NCI-H774 (cell line): ENCODE measurements at places on chromosomes 11 and 22.

DNA sequence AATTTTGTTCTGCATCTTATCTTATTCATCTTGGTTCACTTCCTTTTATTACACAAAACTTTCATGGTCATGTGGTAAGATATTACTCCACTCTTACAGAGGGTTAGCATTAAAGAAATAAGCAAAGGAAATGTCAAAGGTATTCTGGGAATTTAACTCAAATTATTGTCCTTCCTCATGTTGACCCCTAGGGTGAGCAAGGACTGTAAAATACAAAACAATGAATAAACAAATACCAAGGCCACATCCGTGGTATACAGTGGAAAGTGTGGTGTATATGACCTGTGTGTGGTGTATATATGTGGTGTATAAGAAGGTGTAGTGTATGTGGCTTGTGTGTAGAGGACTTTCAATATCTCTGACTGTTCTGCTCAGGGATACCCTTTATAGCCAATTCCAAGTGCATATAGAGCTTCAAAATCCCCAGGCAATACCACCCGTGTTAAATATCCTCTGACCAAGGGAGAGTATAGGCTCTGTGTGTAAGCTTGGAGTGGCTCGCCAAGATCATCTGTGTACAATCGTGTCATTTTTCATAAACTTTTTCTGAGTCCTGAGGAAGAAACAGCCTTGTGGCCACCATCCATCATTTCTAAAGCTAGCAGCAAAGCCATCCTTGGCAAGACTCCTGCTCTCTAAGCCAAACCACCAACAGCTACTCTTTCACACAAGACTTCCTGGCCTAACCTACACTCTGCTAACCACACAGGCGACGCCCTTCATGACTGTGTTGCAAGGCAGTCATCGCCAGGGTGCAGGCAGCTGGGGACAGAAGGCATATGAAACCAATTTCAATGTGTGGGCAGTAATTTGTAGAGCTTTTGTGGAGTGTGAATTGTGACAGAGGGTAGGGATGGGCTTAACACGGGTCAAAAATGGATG is 548.0 kb downstream of the ETS1 start:
- DNase-seq: no peak

GRCh38 chr11:130052567-130052966 is 17.1 kb upstream of the APLP2 start:
- DNase-seq: no peak

- DNase-seq: no peak
Observed at GRCh38 chr11:33775832-33776470, 1.6 kb upstream of the FBXO3 start.

DNA sequence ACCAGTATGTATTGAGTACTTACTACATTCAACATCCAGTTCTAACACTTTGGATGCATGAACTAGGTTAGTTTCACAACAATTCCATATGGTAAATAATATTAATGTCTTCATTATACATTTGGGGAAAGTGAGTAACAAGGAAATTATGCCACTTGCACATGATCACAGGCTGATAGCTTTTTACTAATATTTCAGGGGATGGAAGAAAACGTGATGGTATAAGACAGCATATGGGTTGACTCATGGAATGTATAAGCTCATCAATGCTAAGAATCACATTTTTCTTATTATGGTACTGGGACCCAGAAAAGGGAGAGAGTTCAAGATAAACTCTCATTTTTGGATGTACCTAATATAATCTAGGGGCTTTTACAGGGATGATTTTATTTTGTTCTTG is 188.7 kb downstream of the MIAT start:
- DNase-seq: no peak

GRCh38 chr11:118806400-118806799 is 15.4 kb upstream of the DDX6 start:
- no peak for DNase-seq

DNA sequence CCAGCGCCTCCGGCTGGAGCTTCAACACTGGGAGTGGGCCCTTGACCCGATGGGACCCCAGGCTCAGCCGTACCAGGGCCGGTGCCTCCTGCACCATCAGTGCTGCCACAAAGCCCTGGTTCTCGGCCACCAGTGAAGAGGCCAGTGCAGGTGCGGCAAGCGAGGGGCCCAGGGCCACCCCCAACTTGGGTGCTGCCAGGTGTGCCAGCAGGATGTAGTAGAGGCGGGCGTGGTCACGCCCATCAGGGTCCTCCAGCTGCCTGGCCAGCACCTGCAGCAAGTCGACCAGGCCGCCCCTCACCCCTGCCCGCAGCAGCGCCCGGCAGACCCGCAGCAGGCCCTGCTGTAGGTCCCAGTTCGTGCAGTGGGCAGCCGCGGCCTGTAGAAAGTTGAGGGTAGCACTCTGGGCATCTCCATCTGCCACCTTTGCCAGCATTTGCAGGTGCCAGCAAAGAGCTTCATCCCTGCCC is 2.3 kb downstream of the AP5B1 start:
- DNase-seq: no peak

- no peak for DNase-seq
Observed at GRCh38 chr22:19271856-19272535, 19.5 kb downstream of the CLTCL1 start.

DNA sequence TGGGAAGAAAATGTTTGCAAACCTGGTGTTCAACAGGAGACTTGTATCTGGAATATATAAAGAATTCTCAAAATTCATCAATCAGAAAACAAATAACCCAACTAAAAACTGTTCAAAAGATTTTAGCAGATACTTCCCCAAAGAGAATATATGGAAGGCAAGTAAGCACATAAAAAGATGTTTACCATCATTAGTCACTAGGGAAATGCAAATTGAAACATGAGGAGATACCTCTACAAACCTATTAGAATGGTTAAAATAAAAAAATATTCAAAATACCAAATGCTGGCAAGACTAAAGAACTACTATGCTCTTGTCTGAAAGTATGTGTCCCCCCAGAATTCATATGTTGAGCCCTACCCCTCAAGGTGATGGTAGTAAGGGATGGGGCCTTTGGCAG is 8.6 kb downstream of the EXPH5 start:
- DNase-seq: no peak

GRCh38 chr22:28097627-28098026 is 178.6 kb upstream of the PITPNB start:
- DNase-seq: no peak

DNA sequence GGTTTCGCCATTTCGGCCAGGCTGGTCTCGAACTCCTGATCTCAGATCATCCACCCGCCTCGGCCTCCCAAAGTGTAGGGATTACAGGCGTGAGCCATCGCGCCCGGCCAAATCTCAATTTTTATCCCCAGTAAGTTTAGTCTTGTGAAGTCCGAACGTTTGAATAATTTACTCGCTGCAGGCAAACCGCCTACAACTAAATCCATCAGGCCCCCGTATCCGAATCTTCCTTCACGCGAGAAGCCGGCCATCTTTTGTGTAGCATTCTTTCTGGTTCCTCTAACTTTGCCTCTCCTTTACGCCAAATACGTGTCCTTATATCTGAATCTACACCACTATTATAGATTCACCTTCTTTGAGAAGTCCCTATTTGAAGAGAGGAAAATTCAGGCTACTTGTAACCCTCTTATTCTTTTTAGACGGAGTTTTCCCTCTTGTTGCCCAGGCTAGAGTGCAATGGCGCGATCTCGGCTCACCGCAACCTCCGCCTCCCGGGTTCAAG is 581 bp upstream of the EIF3L start:
- DNase-seq: no peak

GRCh38 chr11:134287561-134287960 is 11.4 kb downstream of the GLB1L3 start:
- no peak for DNase-seq

DNA sequence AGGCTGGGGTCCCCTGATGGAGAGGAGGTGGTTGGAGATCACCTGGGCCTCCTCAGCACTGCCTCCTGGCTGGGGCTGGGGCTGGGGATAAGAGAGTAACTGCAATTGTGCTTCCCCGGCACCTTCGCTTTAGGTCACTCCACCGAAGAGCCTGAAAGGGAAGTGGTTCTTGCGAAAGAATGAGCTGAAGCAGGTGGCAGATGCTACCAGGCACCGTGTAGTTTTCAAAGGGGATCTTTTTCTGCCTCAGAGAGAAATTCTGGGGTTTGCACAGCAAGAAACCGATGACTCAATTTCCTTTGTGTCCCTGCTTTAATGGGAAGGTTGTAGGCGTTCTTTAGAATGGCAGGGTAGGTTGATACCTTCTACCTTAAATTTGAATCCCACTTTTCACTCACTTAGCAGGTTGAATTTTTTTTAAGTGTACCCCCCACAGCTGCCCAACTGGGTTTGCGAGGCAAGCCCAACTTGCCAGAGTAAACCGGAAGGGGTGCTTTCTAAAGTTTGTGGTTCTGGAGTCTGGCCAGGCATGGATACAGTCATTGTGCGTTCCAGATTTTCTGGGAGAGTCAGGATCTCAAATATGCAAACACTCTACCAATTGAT is 5.3 kb downstream of the CD44 start:
- no peak for DNase-seq

GRCh38 chr11:3170044-3170755 is 5.1 kb upstream of the OSBPL5 start:
- DNase-seq: no peak

DNA sequence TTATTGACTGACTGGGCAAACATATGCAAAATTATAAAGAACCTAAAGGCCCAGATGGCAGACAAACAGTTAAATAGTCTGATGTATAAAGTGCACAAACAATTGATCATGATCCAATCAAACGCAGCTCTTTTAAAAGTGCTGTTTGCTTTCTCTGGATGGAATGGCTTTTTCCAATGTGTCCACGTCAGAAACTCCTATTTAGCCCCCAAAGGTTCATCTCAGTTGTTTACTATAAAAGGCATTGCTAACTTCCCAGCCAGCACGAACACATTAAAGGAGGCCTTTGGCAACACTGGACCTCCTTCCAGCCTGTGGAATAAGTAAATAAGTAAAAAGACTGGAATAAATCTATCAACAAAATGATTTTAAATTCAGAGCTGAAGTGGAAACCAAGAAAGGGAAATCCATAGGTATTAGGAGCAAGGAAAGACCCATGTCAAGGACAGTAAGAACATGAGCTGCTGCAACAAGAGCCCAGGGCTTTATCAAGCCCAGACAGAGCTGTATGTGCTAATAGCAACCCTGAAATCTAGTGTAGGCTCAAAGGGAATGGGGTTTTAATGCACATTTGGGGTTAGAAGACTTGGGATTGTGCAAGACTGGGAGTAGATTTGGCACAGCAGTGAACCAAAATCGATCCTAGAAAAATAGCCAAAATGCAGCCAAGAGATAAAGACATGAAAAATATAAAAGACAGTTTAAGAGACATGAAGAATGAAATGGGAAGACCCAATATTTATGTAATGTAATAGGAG is 105.4 kb downstream of the EFCAB6 start:
- DNase-seq: no peak

- no peak for DNase-seq
Observed at GRCh38 chr11:70024036-70024772, 53.9 kb upstream of the ANO1 start.

GRCh38 chr11:78838417-78838816 is 263.8 kb upstream of the NARS2 start:
- DNase-seq: no peak

DNA sequence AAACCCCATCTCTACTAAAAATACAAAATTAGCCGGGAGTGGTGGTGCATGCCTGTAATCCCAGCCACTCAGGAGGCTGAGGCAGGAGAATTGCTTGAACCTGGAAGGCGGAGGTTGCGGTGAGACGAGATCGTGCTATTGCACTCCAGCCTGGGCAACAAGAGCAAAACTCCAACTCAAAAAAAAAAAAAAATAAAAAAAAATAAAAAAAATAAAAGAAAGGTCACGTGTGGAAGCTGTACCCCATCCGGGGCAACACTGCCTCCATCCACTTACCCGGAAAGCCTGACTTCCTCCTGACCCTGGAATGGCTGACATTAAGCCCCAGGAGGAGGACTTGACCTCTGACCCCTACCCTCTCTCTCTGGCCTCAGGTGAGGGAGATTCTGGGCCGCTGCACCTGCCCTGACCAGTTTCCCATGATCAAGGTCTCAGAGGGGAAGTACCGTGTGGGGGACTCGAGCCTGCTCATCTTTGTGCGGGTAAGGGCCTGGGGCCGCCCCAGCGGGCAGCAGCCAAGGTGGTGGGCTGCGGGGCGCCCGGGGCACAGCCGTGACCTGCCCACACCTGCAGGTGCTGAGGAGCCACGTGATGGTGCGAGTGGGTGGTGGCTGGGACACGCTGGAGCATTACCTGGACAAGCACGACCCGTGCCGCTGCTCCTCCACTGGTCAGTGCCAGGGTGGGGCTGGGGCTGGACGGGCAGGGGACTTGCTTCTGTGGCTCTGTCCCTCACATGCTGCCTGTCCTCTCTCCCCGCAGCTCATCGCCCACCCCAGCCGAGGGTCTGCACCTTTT is 3.8 kb downstream of the GAS2L1 start:
- no peak for DNase-seq

DNA sequence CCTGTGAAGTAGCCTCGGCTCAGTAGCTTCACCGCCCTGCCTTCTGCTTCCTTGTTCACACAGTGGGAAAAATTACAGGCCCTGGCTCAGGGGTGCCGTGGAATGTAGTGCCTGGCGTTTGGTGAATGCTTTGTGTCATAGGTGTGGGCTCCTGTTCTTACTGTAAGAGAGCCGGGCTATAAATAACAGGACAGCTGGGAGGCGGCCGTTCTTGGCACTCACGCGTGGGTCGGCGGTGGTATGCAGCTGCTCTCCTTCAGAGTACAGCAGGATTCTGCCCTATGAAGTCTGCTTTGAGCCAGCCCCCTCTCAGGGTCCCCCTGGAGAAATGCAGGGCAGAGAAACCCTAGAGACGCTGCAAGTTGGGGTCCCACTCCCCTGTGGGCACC is 84.2 kb downstream of the CTTN start:
- no peak for DNase-seq

GRCh38 chr22:47039356-47039755 is 276.9 kb downstream of the TBC1D22A start:
- DNase-seq: no peak

- no peak for DNase-seq
Observed at GRCh38 chr11:10568486-10568941, at the start of gene LYVE1. Gene LYVE1, minus strand, starts transcription at chr11:10568665. Its CDS starts 133 bp downstream, at chr11:10568532.

DNA sequence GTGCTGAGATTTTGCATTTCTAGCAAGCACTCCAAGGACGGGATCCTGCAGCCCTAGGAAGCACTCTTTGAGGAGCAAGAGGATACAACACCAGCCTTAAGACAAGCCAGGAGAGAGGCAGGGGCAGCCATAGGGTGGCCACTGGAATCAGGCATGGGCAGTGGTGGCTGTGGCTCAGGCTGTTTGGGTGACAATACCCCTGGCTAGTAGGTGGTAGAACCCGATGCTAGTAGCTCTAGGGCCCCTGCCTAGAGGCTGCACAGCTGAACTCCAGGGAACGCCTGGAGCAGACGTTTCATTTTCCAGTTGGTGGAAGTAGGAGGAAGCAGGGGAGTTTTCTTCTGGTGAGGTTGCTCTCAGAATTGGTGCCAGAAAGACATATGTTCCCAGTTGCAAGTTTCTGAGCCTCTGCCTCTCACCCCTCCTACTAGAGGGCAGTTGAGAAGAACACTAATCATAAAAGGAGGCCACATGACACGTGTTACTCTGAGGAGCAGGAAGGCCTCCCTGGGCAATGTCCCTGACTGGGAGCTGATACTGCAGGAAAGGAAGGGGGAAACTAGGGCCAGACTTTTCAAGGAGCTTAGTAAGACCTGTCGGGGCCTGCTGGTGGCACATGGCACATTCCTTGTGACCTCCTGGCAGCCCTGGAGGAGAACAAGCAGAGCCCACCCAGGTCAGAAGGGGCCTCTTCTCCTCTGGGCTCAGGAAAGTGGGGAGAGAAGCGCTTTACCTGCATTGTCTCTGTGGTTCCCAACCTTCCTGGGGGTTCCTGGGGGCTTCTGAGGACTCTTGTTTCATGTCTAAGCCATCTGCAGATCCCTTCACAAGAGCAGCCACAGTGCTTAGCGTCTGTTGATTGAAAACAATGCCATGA is 56.6 kb upstream of the DRD2 start:
- DNase-seq: no peak
